HCT116 (cell line): ENCODE measurements at places on chromosomes 2 and 18. TPM values are rescaled to one million over a fixed set of nuclear protein-coding genes. Genes with fewer than 3 reads are reported as not detected.

GALR1 gene
- not detected for total RNA-seq

CACNB4 gene
- 2.0 TPM for total RNA-seq

TTC39C gene
- total RNA-seq: 24.8 TPM

MYO7B gene
- total RNA-seq: 0.07 TPM

DNA sequence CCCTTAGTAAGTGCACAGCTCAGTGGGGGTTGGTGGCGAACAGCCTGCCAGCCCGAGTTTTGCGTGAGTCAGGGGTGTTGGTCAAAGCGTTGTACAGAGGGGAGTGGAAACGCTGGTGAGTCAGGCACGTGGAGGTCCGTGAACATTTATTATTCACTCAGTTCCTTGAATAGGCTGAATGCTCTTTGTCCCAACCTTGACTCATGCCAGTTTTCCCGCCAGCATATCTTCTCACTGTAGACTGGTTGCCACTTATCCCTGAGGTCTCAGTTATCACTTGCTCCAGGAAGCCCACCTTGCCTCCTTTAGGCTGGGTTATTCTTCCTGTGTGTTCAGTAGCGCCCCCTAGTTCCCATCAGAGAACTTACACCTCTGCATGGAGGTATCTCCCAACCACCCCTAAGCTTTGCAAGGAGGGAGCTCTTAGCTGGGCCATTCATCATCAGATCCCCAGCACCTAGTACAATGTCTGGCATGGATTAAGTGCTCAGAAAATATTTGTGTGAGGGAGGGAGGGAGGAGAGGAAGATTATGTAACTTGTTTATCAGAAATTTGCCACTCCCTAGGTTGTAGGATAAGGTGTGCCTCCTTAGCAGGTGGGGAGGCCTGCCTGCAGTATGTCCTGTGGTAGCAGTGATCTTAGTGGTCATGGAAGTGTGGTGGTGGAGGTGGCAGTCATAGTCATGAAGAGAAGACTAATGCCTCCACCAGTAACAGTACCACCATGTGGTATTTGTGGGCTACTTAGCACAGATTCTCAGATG, 72.1 kb downstream of the CABLES1 start:
- DNase-seq: peak; percentile 8

- H3K27ac ChIP-seq: no peak overlapping the region
- no peaks in the 10 kb centered on the region for H3K4me1 ChIP-seq
- H3K36me3 ChIP-seq: no peaks in the 10 kb centered on the region
- H3K4me3 ChIP-seq: no peak overlapping the region
- H3K27me3 ChIP-seq: no peaks in the 10 kb centered on the region
Observed at GRCh38 chr2:75790814-75791467, 80.2 kb upstream of the GCFC2 start.

DNA sequence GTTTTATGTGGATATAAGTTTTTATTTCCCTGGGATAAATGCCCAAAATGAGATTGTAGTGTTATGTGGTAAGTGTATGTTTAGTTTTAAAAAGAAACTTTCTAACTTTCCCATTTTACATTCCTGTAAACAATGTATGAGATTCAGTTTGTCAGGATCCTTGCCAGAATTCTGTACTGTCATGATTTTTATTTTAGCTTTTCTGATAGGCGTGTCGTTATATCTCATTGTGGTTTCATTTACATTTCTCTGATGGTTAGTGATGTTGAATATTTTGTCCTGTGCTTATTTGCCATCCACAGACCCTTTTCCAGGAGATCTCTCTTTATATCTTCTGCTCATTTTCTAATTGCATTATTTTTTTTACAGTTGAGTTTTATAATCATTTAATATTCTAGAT, 245.6 kb upstream of the CDH2 start:
- H3K27me3 ChIP-seq: no peaks in the 10 kb centered on the region
- no peak overlapping the region for H3K4me3 ChIP-seq
- DNase-seq: no peak
- H3K27ac ChIP-seq: no peak overlapping the region

GRCh38 chr18:21100678-21101077, 10.9 kb downstream of the ROCK1 start:
- no peak overlapping the region for H3K27ac ChIP-seq
- H3K27me3 ChIP-seq: no peaks in the 10 kb centered on the region
- DNase-seq: no peak
- no peaks in the 10 kb centered on the region for H3K36me3 ChIP-seq
- no peak overlapping the region for H3K4me3 ChIP-seq

DNA sequence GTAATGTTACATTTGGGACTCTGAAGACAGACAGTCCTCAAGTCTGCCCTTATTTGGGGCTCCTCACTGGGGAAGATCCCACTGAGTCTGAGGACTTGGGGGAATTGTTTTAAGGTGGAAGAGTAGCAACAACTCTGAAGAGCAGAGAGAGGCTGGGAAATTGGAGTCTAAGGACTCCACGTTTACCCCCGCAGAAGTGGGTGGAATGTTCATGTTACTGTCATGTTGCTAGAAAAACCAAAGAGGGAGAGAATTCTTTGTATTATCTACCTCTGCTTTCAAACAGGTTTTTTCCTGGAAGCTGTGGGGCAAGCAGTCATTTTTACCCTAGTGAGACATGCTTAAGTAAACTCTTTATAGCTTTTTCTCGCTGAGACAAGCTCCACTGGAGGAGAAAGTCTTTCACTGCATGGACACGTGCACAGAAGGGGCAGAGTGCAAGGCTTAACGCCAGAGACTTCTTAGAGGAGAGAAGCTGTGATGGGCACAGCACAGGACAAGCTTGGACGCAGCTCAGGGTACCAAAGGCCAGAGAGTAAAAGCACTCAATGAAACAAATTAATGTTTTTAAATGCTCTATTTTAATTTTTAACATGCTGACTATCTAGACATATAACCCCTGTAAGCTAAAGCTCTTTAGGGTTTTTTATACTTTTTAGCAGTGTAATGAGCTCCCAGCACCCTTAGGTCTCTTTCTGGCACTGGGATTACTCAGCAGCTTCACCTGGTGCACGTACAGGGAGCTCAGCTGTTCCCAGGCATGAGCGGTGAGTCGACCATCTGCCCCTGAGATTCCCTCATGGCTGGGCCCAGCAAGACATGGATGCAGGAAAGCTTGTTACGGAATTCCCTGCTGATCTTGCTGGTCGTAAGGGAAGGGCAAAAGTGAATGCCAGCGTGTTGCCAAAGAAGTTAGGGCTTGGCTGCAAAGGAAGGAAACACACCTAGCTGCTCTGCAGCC, 54.5 kb upstream of the BIN1 start:
- H3K36me3 ChIP-seq: no peaks in the 10 kb centered on the region
- no peaks in the 10 kb centered on the region for H3K27me3 ChIP-seq
- H3K4me3 ChIP-seq: no peak overlapping the region
- H3K27ac ChIP-seq: no peak overlapping the region
- DNase-seq: no peak
- no peaks in the 10 kb centered on the region for H3K4me1 ChIP-seq

- 0 out of 2 replicates have a peak, but pooled peaks cover 6% of the 10 kb centered on the region for H3K27me3 ChIP-seq
- H3K27ac ChIP-seq: no peak overlapping the region
- no peaks in the 10 kb centered on the region for H3K4me1 ChIP-seq
Observed at GRCh38 chr18:398935-399630, 101.4 kb downstream of the COLEC12 start.

- no peaks in the 10 kb centered on the region for H3K27me3 ChIP-seq
- no peak for DNase-seq
- H3K36me3 ChIP-seq: no peaks in the 10 kb centered on the region
Observed at GRCh38 chr2:237732790-237733381, 65.7 kb upstream of the RBM44 start.

GRCh38 chr2:45353879-45354278, 257.2 kb downstream of the SRBD1 start:
- no peak overlapping the region for H3K4me3 ChIP-seq
- H3K27ac ChIP-seq: no peak overlapping the region
- no peaks in the 10 kb centered on the region for H3K36me3 ChIP-seq
- no peak for DNase-seq
- no peaks in the 10 kb centered on the region for H3K27me3 ChIP-seq

GRCh38 chr2:216632346-216632951, 771 bp upstream of the IGFBP2 start:
- no peaks in the 10 kb centered on the region for H3K36me3 ChIP-seq
- H3K4me1 ChIP-seq: peaks cover 30% of the 10 kb centered on the region
- peak overlapping the region; percentile 81 for H3K4me3 ChIP-seq
- no peak overlapping the region for H3K27ac ChIP-seq
- no peak for DNase-seq
